ENCODE measurements at places on chromosomes 1 and 21.

GRCh38 chr1:74641876-74642275, 31.7 kb downstream of the ERICH3 start:
- DNase-seq: no peak

DNA sequence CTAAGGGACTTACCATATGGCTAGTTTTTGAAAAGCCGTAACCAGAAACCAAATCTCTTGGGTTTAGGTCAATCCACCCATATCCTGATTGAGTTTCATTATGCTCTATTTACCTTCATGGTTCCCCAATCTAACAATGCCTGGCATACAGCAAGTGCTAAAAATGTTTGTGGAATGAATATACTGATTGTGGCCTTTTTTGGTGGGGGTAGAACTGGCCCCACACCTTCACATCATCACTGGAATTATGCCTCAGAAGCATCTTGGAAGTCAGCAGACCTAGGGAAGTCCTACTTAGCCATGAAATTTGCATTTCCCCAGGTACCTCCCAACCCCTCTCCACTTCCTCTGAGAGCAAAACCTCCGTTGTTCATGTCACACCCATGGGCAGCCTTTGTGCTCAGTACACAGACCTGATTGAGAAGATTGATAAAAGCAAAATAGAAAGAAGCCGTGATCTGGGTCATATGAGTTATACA, 17.8 kb upstream of the SLAMF1 start:
- no peak for DNase-seq

GRCh38 chr1:191026828-191027227, 549.2 kb upstream of the BRINP3 start:
- DNase-seq: no peak

- no peak for DNase-seq
Observed at GRCh38 chr1:65527707-65528503, 107.4 kb downstream of the LEPR start.

- DNase-seq: no peak
Observed at GRCh38 chr1:204355913-204356312, 3.8 kb downstream of the PLEKHA6 start.

DNA sequence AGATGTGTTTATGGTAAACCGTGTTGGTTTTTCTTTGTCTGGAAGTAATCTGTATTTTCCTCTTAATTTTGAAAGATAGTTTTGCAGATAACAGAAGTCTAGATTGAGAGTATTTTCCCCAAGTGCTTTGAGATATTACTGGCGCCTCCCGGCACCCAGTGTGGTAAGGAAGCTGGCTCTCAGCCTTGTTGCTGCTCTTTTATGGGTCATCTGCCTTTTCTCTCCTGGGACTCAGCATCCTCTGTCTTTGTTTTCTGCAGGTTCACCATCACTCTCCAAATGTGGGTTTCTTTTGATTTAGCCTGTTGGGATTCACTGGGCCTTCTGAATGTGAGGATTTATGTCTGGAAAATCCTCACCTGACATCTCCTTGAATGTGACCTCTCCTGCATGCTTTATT, 37.4 kb downstream of the POFUT2 start:
- no peak for DNase-seq

DNA sequence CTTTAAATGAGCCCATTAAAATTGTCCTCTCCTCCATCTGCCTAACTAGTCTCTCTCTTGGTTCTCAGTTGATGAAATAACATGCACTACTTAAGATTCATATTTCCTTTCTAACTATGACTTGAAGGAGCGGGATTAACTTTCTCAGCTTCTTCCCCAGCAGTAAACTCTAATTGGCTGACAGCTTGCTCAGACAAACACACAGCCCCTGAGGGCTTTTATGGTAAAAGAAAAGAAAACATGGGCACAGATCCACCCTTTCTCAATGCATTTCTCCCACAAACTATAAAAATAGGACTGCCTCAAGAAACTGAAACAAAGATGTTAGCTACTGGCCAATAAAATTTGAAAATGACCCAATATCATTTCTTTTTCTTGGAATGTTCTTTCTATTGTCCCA, 703.1 kb downstream of the ADGRL2 start:
- no peak for DNase-seq

GRCh38 chr1:109385417-109385816, 12.3 kb downstream of the SORT1 start:
- no peak for DNase-seq

Data from HepG2 (cell line).